SK-N-DZ (cell line): ENCODE measurements at places on chromosomes 11 and 22.

DNA sequence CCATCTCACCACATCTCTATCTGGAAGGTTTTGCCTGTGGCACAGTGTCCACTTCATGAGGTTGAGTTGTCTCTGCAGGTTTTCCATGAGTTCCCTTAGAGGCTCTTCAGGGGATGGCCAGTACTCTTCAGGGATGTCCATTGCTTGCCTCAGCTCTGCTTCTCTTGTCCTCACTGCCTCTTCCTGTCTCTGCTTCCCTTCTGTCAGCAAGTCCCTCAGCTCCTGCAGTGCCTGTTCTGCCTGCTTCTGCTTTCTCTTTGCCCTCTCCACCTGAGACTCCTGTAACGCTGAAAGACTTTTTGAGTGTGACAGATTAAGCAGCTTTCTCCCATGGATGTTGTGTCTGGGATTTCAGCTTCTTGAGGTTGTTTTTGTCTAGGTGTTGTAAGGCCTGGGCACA, 38.2 kb upstream of the MRPL17 start:
- DNase-seq: no peak

- DNase-seq: no peak
These were observed 5.6 kb upstream of the USP28 start for GRCh38 chr11:113880971-113881370.

GRCh38 chr11:121249039-121249663, 43.4 kb upstream of the SC5D start:
- DNase-seq: no peak

GRCh38 chr11:126592496-126593410, 237.3 kb downstream of the ST3GAL4 start:
- DNase-seq: no peak

- DNase-seq: no peak
These were observed 35.2 kb downstream of the IFT27 start for GRCh38 chr22:36740716-36741115.
